ENCODE measurements at places on chromosomes 3 and 15. TPM values are rescaled to one million over a fixed set of nuclear protein-coding genes. Genes with fewer than 3 reads are reported as not detected.

DNA sequence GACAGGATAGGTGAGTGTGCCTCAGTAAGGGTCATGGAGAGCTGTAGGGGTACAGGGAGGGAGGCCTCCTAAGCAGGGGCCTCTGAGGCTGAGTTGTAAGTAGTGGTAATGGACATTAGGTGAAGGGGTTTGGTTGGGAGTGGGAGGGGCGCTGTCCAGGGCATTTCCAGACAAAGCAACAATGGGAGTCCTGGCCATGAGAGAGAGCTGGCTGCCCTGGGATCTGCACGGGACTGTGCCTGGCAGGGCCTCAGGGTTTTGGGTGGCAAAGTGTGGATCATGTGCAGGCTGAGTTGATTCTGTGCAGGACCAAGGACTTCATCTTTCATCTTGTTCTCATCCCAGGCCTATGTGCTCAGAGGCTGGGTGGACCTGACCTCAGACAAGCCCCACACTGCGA lies 4.6 kb downstream of the TTC21A start:
- DNase-seq, result no peak

AMOTL2 gene
- not detected for polyA plus RNA-seq

- no peak for DNase-seq
Observed at GRCh38 chr3:97871801-97872524, 50.2 kb downstream of the CRYBG3 start.

GRCh38 chr3:184423561-184423960 lies 43.7 kb downstream of the CHRD start:
- DNase-seq, result no peak

DNA sequence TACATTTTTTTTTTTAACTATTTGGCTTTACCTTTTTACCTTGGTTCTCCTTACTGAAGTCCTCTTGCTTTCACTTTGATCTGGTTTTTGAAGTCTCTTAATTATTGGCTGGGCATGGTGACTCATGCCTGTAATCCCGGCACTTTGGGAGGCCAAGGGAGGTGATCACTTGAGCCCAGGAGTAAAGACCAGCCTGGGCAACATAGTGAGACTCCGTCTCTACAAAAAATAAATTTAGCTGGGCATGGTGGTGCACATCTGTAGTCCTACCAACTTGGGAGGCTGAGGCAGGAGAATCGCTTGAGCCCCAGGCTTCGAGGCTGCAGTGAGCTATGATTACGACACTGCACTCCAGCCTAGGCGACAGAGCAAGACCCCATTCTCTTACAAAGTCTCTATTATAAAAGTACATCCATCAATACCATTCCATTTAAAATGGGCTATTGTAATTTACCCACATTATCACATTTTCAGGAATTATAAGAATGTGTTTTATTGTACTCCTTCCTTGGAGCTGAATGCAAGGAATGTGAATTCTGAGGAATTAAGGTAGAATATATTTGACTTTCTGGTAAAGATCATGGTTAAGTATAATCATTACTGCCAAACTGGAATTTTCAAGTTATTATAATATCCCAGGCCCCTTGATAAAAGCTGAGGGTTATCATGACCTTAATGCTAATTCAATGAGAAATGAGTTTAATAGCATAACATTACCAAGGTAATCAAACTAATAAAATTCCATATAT lies 49.0 kb downstream of the MSL2 start:
- DNase-seq, result no peak

DNA sequence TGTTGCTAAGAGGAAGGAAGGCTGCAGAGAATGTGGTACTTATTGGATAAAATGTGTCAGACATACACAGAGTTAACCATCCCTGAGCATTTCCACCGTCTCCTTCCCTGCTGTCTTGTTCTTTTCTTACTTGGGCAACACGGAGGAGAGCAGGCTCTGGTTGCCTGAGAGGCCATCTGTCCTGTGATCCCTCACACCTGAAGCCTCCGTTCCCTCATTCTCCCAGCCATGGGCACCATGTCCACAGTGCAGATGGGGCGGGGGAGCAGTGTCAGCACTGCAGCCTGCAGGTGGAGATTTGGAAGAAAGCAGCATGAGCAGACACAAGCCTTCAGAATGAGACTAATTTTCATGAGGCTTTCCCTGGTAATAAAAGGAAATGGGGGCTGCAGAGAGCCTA lies 133.7 kb downstream of the CHCHD6 start:
- DNase-seq, result no peak

- DNase-seq, result no peak
Observed at GRCh38 chr3:82143661-82144412, 382.4 kb upstream of the GBE1 start.

PIERCE2 gene
- polyA plus RNA-seq, result 0.44 TPM

GRCh38 chr3:150721285-150722130 lies 17.8 kb upstream of the ERICH6 start:
- no peak for DNase-seq

DNA sequence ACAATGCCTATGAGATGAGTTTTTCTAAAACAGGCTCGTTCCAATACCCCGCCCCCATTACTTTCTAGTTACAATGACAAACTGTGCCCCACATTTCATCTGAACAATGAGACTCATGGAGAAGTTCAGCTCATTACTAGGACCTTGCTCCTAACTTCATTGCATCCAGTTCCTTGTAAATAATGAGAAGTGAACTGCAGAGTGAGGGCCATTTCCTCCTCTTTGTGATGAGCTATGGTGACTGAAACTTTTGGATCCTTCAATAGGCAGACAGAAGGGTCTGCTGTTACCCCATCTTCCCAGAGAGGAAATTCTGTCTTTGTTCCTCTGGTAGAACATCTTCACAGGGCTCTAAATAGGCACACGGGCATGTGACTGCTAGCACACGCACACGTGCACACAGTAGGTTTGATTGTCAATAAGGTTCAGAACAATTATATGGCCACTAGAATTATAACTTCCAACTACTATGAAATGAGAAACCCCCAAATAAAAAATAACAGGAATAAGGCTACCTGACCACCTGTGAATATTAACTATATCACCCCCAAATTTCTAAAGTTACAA lies 51.8 kb downstream of the SERP1 start:
- no peak for DNase-seq

TPRG1 gene
- polyA plus RNA-seq, result 0.04 TPM

DNA sequence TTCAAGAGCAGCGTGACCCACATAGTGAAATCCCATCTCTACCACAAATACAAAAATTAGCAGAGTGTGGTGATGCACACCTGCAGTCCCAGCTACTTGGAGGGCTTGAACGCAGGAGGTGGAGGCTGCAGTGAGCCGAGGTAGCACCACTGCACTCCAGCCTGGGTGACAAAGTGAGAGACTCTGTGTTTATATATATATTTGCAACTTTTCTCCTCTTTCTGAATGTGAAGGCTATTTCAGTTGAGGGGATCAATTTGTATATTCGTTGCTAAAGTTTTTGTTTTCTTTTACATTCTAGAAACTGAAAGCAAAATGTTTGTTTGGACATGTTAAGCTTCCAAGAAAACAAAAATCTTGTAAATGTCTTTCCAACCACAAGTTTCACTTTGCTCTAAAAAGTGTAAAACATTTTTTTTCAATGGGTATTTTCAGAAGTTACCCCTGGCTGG lies 29.8 kb upstream of the FAM98B start:
- no peak for DNase-seq

NAALADL2 gene
- 1.2 TPM for polyA plus RNA-seq

LYSMD2 gene
- polyA plus RNA-seq, result 29.6 TPM

COL6A5 gene
- not detected for polyA plus RNA-seq

FILIP1L gene
- polyA plus RNA-seq, result 0.32 TPM

DNA sequence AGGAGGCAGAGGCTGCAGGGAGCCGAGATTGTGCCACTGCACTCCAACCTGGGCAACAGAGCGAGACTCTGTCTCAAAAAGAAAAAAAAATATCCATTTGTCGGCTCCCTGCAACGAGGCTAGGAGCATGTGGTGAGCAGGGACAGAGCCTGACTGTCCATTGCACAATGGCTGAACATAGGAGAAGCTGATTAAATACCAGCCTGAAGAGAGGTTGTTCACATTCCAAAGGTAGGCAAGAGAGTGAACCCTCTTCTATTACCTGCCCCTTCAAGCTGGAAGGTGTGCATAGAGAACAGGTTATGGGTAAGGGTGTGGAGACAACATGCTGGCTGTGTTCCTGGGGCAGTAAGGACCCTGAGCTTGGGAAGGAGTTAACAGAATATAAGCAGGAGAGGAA lies 78.7 kb downstream of the DAPK2 start:
- DNase-seq, result no peak

FSTL1 gene
- 0.23 TPM for polyA plus RNA-seq

- DNase-seq, result no peak
Observed at GRCh38 chr15:68304589-68305337, 27.2 kb downstream of the FEM1B start.

DUOXA2 gene
- not detected for polyA plus RNA-seq
